Right lung (tissue), 10 donors: ENCODE measurements at places on chromosomes 13 and 19. TPM values are rescaled to one million over a fixed set of nuclear protein-coding genes. Genes with fewer than 3 reads are reported as not detected.

ZNF823 gene
- 8.4 TPM for polyA plus RNA-seq

- DNase-seq = no peak
Observed at GRCh38 chr19:49431330-49431749, 6.2 kb downstream of the GFY start.

- no peak for DNase-seq
Observed at GRCh38 chr13:20713014-20713376, 9.5 kb downstream of the IL17D start.

- DNase-seq = no peak
Observed at GRCh38 chr13:59867867-59868266, 295.9 kb downstream of the DIAPH3 start.

DNA sequence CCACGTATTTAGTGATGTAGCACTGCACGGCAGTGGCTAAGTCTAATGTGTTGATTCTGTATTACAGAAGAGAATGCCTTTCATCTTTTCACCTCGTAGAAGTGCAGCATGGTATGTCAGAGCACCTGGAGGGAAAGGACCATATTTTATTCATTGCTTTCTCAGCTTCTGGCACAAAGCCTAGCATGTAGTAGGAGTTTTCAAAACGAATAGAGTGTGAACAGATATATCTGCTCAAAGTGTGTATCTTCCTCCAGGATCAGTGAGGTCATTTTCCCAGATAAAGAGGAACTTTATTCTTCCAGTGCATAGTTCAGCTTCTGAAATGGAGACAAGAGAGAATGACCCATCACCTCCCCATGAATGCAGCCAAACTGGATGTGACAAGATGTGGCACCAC, 21.2 kb upstream of the PCDH8 start:
- no peak for DNase-seq

DNA sequence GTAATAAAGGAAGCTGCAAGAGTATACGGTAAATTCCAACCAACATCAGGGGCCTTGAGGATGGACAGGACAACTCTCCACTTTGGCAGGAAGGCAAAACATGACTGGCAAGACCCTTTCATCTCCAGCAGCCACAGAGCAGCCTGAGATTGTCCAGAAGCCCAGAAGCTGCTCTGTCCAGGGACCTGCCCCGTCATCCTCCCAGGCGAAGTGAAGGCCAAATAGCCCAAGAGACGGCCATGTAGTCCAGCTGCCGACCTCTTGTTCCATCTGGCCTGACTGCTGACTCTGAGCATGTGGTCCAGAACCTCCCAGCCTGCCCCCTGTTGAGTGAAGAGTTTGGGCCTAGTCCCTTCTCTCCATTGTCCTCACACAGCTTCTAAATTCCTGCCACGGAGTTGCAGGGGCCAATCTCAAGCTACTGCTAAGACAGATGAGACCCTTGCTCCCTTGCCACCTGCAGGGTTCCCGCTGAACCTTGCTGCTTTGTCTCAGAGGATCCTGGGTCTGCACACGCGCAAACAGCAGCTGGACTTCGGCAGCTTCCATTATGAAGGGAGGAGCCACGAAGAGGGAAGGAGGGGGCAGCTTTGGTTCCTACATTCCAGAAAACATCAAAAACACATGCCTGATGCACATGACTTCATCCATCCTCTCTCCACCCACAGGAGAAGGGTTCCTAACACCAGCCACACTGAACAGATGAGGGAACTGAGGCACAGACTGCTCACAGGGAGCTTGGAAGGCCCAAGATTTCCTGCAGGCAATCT, 196.9 kb downstream of the KATNAL1 start:
- no peak for DNase-seq

DNA sequence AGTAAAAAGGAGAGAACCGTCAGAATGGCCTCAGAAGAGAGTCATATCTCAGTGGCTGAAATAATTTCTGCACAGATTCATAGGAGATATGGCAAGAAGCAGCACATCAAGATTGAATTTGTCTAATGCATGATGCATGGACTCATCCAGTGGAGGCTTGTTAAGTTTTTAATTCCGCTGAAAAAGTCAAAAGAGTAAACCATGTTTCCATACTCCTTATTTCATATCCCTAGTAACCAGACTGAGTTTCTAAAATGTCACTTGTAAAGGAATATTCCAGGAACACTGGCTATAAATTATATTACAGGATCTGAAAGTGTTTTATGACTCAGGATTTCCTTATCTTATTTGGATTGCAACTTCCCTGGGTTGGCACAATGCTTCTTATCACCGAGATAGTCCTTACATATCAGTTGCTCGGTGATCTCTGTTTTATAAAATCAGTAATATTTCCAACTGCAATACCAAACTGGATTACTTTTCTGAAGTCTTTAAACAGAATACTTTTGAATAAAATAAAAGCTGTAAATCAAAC, 180.2 kb upstream of the TSC22D1 start:
- no peak for DNase-seq

GRCh38 chr19:10552510-10553053, 8.9 kb downstream of the ATG4D start:
- DNase-seq = no peak

DNA sequence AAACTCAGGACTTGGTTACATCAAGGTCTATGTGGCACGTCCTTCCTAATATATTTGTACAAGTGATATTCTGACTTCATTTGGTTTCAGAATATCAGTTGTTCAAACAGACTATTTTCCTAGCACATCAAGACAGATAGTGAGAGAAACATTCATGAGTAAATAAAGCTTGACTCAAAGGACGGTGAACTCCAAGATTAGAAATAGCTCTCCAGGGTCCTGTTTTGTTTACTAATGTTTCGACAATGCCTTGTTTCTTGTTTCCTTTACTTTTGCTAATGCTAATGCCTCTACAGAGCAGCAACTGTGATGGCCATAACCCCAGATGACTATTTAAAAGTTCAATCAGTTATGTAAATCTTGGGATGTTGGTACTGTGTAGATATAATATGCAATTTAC, 313.9 kb downstream of the KLF12 start:
- no peak for DNase-seq

GRCh38 chr13:25232937-25233515, 54.3 kb downstream of the MTMR6 start:
- no peak for DNase-seq

GRCh38 chr13:42804244-42804874, 23.0 kb downstream of the FAM216B start:
- DNase-seq = no peak

DNA sequence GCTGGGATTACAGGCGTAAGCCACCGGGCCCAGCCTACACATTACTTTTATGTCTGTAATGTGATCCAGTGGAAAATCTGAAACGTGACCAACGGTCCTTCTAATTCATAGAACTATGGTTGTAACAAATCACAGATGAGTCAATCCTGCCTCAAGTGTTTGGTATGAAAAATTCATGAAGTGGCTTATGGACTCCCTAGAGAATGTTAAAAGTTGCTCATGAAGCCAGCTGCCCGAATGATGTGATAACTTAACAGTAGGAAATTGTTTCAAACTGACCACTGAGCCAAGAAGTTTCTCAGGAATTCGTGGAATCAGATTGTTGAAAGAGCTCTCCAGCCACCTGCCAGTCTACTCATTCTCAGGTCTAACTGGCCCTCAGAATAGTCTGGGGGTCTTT, 59.4 kb upstream of the FARP1 start:
- no peak for DNase-seq

- DNase-seq = no peak
Observed at GRCh38 chr13:114148521-114148855, 16.1 kb upstream of the RASA3 start.

CLEC17A gene
- 0.19 TPM for polyA plus RNA-seq

GRCh38 chr13:111654531-111654930, 334.1 kb downstream of the TEX29 start:
- no peak for DNase-seq

ZNF121 gene
- polyA plus RNA-seq = 27.0 TPM

TMEM255B gene
- 17.4 TPM for polyA plus RNA-seq

ZFP82 gene
- 11.2 TPM for polyA plus RNA-seq

- DNase-seq = no peak
Observed at GRCh38 chr13:105735281-105735680, 800.2 kb downstream of the EFNB2 start.

GNG7 gene
- polyA plus RNA-seq = 4.5 TPM

GRCh38 chr19:16002406-16003384, 53.9 kb downstream of the OR10H4 start:
- no peak for DNase-seq

DNA sequence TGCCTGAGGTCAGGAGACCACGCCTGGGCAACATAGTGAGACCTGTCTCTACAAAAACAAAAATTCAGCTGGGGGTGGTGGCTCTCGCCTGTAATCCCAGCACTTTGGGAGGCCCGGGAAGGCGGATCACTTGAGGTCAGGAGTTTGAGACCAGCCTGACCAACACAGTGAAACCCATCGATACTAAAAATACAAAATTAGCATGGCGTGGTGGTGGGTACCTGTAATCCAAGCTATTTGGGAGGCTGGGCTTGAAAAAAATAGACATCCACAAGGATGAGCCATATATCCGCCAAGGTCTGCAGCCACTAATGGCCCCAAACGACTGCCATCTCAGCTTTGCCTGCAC, 3.1 kb downstream of the RPS16 start:
- no peak for DNase-seq

DNA sequence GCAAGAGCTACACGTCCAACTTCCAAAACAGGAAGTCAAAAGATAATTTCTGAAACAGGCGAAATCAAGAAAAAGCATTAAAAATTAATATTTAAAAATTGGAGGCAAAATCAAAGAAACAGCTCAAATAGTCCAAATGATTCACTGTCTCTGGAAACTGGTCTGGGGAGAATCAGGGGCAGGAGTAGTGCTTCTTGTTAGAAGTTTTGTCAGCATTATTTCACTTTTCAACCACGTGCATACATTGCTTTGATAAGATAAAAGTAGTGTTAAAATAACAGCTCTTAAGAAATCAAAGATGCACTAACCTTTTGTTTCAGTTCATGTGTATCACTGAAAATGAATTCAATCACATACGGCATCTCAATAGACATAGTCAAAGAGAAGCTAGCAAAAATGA, 53.8 kb downstream of the PARP4 start:
- no peak for DNase-seq

ATCAY gene
- polyA plus RNA-seq = 0.24 TPM

GRCh38 chr13:112587212-112587763, 665 bp downstream of the TUBGCP3 start:
- DNase-seq = peak; percentile 58

SIGLEC14 gene
- polyA plus RNA-seq = 0.90 TPM

- no peak for DNase-seq
Observed at GRCh38 chr13:27168906-27169657, 2.5 kb downstream of the USP12 start.

INSL3 gene
- polyA plus RNA-seq = not detected

TNFSF9 gene
- 0.15 TPM for polyA plus RNA-seq

FAM83E gene
- polyA plus RNA-seq = 11.6 TPM

- no peak for DNase-seq
Observed at GRCh38 chr13:48066310-48066989, 28.5 kb downstream of the MED4 start.

- no peak for DNase-seq
Observed at GRCh38 chr13:110444226-110444653, 117.3 kb downstream of the RAB20 start.

ZNF66 gene
- polyA plus RNA-seq = 8.3 TPM

DNA sequence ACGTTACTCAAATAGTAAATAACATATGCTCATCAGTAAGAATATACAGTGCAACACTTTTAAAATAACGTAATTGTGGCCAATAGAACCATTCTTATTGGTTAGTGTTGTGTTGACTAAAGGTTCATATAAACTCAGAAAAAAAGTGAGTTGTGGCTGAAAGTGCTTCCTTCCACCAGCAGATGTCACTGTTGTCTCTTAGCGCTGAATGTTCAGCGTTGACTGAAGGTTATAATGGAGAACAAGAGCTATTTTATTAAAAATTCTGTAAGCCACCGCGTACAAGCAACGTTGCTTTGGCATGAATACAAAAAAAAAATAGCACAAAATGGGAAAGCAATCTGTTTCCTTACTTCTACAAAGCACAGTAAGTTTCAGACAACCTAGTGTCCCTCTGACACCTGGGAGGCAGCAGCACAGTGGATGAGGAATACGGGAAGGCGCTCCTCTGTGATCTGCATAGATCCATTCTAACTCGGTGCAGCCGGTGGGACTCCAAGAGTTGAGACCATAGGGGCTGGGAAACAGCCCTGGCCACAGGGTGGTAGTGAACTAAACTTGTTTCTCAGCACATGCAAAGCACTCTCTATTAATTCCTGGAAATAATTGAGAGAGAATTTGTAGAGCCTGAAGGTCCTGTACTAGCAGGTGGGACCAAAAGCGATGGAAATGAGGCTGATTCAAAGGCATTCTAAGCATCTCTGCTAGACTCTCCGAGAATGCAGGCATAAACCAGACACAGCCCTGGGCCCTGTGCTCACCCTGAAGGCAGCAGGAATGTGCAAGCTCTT, 23.9 kb upstream of the OXGR1 start:
- DNase-seq = peak; percentile 41

DNA sequence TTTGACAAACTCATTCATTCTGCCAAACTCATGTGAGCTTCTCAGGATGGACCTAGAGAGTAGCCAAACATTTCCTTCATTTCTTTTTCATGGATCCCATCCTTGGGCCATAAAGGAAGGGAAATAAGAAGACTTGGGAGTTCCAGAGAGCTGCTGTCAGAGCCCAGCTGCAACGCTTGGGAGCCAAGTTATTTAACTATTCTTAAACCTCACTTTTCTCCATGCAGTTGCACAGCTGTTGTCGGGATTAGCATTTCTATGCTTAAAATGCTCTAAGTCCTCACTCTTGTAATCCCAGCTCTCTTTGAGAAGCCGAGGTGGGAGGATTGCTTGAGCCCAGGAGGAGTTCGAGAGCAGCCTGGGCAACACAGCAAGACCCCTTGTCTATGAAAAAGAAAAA, 11.7 kb upstream of the CASP14 start:
- DNase-seq = peak; percentile 11

- peak; percentile 23 for DNase-seq
Observed at GRCh38 chr13:39684531-39685137, 29.2 kb downstream of the COG6 start.

DNA sequence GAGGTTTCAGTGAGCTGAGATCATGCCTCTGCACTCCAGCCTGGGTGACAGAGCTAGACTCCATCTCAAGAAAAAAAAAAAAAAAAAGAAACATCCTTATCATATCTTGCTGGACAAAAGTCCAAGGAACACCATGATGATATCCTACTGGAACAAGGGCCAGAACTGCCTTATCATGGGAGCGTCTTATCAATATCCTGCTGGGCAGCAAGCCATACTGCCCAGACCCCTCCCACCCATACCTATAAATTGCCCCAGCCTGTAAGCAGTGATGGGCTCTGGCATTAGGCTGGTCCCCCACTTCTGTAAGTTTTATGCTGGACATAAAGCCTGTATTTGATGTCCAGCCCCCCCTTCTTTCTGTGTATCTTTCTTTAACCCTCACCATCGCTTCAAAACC, 14.7 kb upstream of the FBXO27 start:
- DNase-seq = no peak

- peak; percentile 16 for DNase-seq
Observed at GRCh38 chr13:88958821-88959220, 1287.7 kb downstream of the SLITRK5 start.

AMH gene
- 2.9 TPM for polyA plus RNA-seq

DNA sequence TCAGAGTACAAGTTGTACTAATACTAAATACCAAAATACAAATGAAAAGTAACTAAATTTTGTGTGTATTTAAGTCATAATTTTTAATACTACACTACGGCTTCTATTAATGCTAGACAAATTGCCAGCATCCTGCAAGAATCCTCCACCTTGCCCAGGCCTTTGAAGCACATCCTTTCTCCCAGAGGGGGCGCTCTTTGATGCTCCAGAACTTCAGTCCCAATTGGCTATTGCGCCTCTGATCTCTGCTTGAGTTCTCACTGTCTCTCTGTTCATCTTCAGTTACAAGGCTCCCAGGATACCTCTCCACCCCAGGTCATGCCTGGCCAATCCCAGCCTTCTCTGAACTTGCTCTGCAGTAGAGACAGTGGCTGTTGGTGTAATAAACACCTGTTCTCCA, 141.0 kb downstream of the DCLK1 start:
- no peak for DNase-seq
